ENCODE measurements at places on chromosomes 16 and 17.

DNA sequence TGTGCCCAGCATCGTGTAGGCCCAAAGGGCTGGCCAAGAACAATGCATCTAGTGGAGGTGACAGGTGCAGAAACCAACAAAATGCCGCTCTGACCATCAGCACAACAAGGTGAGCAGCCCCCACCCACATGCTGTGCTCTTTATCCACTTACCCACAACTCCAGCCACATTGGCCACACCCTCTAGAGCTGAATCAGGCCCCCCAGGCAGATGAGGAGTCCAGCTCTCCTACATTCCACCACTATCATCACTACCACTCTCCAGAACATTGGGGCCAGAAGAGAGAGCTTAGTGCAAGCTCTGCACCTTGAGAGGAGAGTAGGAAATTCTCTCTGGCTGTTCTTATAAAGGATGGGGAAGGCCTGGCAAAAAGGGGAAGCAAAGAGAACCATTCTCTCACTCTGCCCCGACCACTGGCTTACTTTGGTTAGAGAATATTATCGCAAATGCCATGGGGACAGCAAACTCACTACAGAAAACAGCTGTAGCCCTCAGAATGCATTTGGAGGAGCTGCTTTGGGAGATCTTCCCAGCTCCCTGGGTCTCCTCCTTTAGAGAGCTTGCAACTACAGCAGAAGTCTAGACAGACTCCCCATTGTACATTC lies 75.0 kb downstream of the TMEM132E start:
- DNase-seq, result no peak

GRCh38 chr17:8552577-8553320 lies 77.8 kb downstream of the MYH10 start:
- no peak for DNase-seq

DNA sequence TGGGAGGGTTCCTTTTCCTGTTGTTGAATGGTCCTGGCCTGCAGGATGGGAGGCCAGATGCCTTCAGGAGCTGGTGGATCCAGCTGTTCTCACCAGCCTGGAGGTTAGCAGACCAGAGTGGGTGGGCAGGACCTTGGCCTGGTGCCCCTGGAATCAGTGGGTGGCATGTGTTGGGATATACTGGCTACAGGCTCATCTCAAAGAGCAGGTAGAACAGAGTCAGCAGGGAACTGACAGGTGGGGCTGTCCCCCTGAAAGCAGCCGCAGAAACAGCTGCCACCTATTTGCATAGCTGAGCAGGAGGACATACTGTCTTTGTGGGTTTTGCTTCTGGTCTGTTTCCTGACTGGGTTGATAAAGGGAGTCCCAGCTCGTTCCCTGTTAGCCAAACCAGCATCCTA lies 144.1 kb downstream of the RAB11FIP4 start:
- no peak for DNase-seq

- no peak for DNase-seq
Observed at GRCh38 chr16:84183911-84184591, 2.8 kb downstream of the TAF1C start.

DNA sequence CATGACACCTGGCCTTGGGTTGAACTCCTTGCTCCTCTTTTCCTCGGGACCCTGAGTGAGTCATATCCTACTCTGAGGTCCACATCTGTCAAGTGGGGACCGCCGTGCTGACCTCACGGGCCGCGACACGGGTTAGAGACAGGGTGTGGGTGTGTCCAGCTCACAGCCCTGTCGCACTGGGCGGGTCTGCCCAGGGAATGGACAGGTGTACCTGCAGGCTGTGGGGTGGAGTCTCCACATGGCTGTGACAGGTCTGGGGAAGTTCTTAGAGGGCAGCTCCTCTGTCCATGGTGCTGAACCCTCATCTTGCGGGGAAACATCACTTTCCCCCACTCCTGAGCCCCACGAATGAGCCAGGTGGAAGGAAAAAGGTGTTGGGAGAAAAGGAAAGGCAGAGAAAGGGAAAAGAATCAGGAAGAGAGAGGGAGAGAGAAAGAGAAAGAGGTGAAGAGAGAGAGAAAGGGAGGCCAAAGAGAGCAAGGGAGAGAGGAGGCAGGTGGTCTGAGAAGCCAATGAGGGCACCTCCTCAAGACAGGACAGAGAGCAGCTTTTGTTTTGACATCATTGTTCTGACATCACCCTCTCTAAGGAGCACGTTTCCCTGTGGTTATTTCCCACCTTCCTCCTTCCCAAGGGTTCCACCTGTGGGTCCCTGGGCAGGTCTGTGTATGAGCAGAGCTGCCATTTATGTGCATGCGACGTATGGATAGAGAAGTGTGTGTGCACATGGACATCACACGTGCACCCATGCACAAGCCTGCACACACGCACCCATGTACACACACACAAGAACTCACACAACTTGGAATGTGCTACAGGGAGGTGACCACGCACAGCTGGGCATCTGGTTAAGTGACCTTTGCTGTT lies 32.6 kb upstream of the CBFA2T3 start:
- no peak for DNase-seq

DNA sequence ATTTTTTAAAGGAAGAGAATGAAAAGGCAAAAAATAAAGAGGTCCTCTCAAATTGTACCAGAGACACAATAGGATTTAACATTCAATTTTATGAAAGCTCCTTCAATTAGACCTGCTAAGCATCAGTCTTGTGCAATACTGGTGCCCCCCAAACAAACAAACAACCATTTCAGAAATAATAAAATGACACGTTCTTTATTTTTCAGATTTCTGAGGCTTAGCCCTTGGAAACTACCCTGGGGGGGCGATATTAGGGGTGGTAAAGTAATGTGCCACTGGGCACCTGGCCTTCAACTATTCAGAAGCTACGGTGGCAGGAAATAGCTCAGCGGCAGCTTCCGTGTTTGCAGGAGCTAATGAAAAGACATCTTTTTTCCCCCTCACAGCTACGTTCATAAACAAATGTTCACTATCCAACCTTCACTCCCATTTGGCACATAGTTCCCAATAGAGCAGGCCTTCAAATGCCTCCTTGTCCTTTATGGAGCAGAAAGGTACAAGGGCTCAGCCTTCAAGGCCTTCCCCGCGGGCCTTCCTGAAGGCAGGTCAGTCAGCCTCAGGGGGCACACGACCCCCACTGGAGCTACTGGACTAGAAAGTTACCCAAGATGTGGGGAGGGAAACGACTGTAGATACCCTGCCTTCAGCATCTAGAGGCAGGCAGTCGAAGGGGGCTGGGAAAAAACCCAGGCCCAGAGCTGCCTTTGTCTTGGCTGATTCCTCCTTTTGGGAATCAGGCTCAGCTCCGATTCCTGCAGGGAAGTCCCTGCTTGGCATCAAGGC lies 44.1 kb downstream of the TBX4 start:
- peak; percentile 18 for DNase-seq

DNA sequence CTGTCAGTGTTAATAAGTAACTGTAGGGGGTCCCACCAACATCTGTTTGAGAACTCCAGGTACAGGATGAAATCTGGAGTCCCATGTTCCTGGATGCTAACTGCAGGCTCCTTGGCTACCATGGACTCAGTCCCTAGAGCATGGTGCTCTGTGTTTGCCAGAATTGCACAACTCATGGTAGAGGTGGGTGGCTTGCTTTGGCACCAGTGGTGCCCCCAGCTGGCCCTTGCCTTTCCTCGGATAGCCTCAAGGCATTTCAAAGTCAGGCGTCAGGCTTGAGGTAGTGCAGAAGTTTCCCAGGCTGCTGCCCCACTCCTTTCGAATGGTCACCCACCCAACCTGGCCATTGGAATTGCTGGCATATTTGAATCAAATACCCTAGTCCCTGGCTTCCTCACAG lies 179.9 kb downstream of the RBFOX1 start:
- no peak for DNase-seq

DNA sequence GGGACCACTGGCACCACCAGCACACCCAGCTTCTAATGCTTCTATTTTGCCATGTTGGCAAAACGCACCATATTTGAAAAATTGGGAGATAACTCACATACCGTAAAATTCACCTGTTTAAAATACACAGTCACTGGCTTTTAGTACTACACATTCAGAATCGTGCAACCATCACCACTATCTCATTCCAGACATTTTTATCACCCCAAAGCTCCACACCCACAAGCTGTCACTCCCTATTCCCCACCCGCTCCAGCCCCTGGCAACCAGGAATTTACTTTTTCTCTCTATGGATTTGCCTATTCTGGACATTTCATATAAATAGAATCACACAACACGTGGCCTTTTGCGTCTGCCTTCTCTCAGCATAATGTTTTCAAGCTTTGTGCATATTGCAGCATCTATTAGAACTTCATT lies 25.0 kb downstream of the PPL start:
- no peak for DNase-seq

DNA sequence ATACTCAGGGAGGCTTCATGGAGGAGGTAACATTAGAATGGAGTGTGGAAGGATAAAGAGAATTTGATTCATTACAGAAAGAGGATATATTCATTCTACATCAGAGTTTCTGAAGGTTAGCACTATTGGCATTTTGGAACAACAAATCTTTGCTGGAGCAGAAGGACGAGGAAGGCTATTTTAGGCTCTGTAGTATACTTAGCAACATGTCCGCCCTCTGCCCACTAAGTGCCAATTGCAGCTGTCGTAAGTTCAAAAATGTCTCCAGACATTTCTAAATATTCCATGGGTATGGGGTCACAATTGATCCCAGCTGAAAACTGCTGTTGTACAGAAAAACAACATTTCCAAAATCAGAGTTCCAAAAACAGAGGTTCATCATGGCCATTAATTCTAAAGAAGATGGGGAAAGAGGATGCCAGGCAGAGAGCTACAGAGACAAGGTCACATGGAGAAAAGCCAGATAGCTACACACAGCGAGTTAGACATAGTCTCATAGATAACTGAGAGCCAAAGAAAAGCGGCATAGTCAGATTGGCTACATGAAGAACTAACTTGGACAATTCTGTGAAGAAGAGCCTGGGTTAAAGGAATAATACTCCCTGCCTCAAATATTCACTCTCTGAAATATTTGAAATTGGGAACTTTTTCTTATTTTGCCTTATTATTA lies 846.4 kb upstream of the CDH8 start:
- no peak for DNase-seq

- no peak for DNase-seq
Observed at GRCh38 chr16:19132898-19133297, 19.1 kb downstream of the ITPRIPL2 start.

DNA sequence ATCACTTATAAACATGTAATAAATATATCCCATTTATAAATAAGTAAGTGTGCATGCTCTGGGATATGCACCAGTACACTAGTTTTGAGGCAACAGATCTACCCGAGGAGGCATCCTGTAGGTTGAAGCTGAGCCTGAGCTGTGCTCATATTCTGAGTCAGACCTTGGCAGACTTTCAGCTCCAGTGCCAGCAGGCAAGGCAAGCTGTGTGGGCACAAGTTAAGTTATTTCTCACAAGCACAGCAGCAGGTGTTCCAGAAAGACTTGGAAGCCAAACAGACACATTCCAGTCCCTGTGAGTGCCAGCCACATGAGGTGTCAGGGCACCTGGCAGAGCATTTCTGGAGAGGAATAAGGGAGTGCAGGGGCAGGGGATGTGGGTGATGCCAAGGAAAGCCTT lies 1.3 kb upstream of the CLEC19A start:
- DNase-seq, result peak; percentile 45

GRCh38 chr16:88472069-88472468 lies 19.0 kb downstream of the ZFPM1 start:
- no peak for DNase-seq

- DNase-seq, result no peak
Observed at GRCh38 chr17:6567528-6568183, 11.3 kb upstream of the PITPNM3 start.

- no peak for DNase-seq
Observed at GRCh38 chr17:30950669-30951399, 20.0 kb upstream of the RNF135 start.

DNA sequence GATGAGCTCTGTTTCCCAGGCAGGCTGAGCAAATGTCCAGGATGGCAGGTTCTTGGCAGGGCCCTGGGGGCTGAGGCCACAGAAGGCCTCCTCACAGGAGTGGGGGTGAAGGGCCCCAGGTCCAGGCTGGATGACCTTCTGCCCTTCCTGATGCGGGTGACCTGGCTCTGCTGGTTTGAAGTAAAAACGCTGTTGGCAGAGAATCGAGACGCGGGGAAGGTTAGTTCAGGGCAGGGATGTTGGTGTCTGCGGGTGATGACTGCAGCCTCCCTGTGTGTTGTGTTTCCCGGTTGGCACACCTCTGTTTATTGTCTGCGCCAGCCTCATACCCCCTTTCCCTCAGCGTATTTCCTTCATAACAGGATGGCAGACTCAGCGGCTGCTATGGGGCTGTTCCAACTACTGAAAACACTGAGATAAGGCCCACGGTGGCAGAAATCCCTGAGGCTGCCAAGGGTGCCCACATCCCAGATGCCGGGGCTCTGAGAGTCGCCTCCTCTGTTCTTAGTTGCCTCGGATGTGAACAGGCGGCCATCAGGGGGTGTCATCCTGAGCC lies 104.6 kb downstream of the METRNL start:
- no peak for DNase-seq

DNA sequence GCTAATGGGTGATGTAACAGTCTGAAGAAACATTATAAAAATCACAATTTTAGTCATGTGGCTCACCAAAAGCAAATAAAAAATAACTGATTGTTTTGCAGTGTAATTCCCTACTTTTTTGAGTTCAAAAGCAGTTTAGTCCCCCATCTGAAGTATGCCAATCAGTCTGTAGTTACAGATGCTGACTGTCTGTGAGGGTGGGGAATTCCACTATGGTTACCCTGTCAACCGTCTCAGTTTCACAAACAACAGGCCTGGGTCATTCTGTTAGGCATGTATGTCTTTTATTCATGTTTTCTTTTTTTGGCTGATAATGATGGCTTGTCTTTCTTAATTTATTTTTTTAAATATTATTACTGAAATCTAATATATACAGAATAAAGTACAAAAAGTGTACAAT lies 69.3 kb downstream of the STXBP4 start:
- no peak for DNase-seq

DNA sequence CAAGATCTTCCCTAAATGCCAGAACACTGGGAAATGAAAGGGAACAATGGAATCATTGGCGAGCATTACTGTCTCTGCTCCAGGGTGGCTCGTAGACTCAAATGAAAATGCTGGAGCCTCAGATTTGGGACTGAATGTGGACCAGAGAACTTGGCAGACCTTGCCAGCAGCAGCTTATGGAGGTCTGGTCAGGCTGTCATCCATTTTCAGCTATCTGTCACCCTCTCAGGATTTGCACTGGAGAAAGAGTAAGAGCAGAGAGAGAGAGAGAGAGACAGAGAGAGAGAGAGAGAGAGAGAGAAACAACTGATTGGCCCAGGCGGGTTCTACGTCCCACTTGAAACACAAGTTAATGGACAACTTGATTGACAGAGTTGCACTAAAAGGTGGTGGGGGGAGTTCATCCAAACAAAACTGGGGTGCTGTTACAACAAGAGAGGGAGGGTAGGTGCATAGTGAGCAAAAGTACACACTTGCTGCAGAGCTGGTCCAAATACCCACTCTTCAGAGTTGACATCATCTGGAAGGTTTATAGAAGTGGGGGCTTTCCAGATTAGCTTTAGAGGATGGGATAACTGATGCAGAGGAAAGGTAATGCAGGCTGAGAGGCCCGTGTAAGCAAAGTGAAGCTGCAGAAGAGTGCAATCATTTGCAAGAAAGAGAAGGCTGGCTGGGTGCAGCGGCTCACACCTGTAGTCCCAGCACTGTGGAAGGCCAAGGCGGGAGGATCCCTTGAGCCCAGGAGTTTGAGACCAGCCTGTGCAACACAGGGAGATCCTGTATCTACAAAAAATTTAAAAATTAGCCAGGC lies 16.5 kb upstream of the NSMCE1 start:
- no peak for DNase-seq

GRCh38 chr17:48559840-48560817 lies 15.2 kb upstream of the HOXB2 start:
- DNase-seq, result no peak

- DNase-seq, result no peak
Observed at GRCh38 chr16:66069587-66069986, 296.9 kb upstream of the CDH5 start.
